Left ventricle myocardium inferior (tissue), 1 donor: ENCODE measurements at places on chromosomes 7 and 10. TPM values are rescaled to one million over a fixed set of nuclear protein-coding genes. Genes with fewer than 3 reads are reported as not detected.
A peak's percentile ranks its signal among the peaks of the same experiment; 100 is the strongest.

VWDE gene
- total RNA-seq = not detected

CCDC146 gene
- 4.7 TPM for total RNA-seq

DNA sequence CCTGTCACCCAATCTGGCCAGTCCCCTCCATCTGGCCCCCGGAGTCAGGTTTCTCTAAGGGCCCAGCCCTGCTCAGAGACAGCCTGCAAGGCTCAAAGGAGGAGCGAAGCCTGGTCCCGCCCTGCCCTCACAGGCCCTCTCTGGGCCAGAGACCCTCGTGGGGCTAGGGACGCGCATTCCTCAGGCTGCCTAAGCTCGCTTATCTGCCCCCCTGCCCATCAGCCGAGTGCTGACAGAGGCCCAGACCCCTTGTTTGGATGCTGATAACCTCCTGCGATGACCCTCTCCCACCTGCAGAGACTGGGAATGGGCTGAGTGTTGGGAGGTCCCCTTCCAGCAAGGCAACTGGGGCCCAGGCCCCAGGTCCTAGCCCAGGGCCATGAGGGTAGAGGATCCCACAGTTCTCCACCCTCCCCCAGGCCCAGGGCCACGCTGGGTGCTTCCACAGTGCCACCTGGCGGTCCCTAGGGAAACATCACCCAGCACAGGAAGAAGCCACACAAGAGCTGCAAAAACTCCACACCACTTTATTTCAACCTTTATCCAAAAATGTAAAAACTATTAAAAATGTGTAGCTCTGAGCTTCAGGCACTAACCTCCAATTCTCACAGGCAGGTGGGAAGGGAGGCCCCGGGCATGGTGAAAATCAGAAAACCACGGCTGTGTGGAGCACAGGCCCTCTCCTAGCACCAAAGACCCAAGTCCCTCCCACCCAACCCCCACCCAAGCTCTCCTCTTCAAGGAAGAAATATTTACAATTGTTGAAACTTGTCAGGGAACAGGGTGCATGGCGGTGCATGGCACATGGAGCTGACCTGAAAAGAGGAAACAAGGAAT lies 2.2 kb downstream of the NPM3 start:
- DNase-seq = peak; percentile 48

DNA sequence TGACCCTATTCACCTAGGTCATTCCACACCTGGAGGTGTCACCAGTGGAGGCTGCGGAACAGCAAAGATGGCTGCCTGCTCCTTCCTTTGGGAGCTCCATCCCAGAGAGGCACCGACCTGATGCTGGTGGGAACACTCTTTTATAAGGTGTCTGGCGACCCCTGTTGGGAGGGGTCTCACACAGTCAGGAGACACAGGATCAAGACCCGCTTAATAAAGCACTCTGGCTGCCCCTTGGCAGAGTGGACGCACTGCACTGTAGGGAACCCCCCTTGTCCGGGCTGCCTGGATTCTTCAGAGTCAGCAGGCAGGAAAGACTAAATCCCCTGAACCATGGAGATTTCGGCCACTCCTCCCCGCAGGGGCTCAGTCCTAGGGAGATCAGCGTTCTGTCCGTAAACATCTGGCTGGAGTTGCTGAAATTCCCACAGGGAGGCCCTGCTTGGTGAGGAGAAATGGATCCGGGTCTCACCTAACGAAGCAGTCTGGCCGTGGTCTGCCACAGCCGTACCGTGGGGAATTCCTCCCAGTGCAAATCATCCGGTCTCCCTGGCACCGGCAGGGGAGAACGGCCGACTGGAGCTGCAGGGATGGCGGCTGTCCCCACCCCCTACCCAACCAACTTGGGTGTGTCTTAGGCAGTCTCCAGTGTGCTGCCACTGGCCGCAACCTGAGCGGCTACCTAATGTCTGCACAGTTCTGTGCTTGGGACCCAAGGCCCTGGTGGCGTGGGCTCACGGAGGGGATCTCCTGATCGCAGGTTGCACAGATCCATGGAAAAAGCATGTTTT lies 66.1 kb downstream of the LSMEM1 start:
- DNase-seq = no peak

- DNase-seq = no peak
Observed at GRCh38 chr10:126166797-126167196, 221.5 kb downstream of the ADAM12 start.

DNA sequence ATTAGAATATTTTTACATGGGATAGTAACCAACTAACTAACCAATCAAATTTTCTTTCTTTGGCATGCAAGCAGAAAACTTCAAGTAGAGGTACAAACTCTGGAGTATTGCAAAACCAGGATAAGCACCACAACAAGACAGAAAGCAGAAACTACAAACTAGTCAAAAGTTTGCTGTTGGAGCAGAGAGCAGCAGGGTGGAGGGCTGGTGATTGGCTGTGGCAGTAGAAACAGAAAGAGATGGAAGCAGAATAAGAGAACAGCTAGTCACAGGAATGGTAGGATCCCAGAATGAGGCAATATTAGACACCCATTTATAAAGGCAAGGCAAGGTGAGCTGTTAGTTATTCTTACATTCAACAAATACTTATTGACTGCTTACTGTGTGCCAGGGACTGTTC lies 6.8 kb upstream of the MACC1 start:
- DNase-seq = no peak

EMX2 gene
- total RNA-seq = 0.25 TPM

STOX1 gene
- 0.33 TPM for total RNA-seq

- no peak for DNase-seq
Observed at GRCh38 chr10:94780844-94781243, 18.4 kb downstream of the CYP2C19 start.

- DNase-seq = no peak
Observed at GRCh38 chr10:30505543-30506298, 71.7 kb downstream of the MAP3K8 start.

DNA sequence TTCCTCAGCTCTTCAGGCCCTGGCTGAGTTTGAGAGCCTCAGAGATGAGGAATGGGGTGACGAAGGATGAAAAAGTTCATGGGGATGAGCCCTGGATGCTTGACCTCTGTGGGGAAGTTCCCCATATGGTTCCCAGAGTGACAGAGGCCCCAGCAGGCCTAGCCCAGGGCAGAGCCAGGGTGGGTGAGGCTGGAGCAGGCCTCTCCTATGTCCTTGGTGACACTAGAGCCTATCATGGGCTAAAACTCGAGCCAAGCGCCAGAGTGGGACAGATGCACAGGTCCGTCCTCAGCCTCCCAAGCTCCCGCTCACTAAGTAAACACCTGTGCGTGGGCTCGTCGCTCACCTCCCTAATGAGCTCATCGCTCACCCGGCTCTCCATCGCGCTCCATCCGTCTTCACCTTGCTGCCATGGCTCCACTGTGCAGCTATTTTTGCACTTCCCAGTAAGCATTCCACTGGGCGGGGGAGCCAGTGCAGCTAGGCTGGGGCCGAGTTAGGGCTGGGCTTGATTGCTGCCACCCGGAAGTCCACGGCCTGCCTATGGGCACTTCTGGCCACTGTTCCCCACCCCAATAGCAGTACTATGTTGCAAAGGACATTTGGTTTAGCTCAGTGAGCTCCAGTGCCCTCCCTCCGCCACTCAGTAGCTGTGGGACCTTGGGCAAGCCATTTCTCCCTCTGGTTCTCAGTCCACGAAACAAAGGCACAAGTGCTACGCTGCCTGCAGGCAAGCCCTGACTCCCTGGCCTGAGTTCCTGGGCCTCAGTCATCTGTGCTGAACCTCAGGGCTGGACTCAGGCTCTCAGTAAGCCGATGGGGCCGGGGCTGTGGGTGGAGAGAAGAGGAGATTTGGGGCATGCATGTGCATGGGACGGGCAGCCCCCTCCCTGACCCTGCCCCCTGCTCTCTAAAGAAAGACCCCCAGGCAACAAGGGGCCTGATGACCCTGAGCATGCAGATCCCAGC lies 117.3 kb upstream of the PCBD1 start:
- DNase-seq = peak; percentile 45

SPDYE1 gene
- total RNA-seq = not detected

DNA sequence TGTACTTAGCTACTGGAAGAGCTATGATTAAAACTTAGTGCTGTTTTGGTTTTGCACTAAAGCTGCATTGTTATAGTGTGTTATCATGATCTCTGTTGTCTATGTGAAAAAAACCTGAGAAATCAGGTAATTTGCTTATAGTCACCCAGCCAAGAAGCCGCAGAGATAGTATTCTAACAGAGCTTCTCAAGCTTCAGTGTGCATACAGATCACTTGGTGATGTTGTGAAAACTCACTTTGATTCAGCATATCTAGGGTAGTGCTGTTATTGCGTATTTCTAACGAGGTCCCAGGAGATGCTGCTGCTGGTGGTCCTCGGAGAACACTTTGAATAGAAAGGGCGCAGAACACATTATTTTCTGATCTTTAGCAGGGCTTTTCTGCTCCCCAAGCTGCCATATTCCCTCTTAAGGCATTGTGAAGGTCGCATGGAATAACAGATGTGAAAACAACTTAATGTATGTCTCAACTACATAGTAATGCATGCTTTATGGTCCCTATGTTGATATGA lies 68.4 kb upstream of the PDCD4 start:
- DNase-seq = no peak

GRCh38 chr10:44306762-44307161 lies 78.1 kb downstream of the CXCL12 start:
- no peak for DNase-seq

DPP6 gene
- total RNA-seq = 0.25 TPM

- no peak for DNase-seq
Observed at GRCh38 chr7:22142572-22142971, 196.9 kb upstream of the CDCA7L start.

ALOX5 gene
- 3.2 TPM for total RNA-seq

KBTBD2 gene
- 25.3 TPM for total RNA-seq

ELN gene
- total RNA-seq = 51.6 TPM

- no peak for DNase-seq
Observed at GRCh38 chr7:7495171-7495570, 40.5 kb downstream of the COL28A1 start.

MRC1 gene
- total RNA-seq = 18.9 TPM

DNA sequence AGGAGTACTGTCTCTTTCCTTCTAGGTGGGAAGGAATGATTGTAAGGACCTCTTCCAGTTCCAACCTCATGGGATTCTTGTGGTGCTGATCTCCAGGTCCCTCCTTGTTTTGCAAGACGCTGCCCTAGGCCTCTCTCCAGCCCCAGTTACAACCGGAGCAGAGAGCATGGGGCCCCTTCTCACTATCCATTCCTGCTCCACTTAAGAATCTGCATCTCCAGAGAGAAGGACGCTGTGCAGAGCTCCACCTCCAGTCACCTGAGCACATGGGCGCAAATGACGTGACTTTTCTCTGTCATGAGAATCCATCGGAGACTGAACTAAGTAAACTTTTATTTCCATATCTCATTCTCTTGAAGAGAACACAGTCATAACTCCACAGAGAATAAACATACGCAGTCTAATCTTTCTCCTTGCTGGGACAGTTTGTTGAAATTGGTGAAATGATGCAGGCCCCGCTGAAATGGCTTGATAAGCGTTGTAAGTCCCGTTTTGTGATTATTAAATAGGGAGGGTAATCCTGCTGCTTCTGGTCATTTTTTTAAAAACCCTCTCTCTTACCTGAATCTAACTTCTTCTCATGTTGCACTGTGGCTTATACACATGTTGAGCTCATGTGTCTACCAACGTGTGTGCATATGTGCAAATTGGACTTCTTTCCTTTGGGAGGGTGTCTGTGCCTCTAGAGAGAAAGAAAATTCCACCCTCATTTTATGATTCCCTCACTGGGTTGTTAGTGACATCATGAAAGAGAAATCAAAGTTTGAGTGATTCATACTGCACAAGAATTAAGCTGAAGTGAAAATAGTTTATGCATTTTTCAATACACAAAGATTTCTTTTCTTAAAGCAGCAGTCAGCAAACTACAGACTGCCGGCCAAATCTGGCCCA lies 133.2 kb upstream of the TBX20 start:
- DNase-seq = peak; percentile 33

CALD1 gene
- 122 TPM for total RNA-seq

- DNase-seq = no peak
Observed at GRCh38 chr10:119826771-119827170, 45.9 kb downstream of the MCMBP start.

DNA sequence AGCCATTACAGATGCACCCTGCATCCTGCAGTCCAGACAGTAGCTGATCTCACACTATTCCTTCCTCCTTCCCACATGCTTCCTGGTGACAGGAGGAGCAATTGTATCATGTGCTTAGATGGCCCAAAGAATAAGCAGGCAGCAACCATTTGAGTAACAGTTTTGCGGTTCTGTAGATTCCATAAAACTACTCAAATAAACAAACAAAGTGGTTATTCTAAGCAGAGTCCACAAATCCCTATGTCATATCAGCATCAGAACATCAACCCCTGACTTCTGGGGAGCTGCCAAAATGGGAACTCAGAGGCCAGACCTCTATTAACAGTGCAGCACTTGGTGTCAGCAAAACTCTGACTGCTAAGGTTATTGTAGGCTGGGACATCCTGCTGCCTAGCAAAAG lies 226.0 kb downstream of the SORCS1 start:
- DNase-seq = no peak

- no peak for DNase-seq
Observed at GRCh38 chr7:86645676-86646276, 2.1 kb downstream of the GRM3 start.

DNA sequence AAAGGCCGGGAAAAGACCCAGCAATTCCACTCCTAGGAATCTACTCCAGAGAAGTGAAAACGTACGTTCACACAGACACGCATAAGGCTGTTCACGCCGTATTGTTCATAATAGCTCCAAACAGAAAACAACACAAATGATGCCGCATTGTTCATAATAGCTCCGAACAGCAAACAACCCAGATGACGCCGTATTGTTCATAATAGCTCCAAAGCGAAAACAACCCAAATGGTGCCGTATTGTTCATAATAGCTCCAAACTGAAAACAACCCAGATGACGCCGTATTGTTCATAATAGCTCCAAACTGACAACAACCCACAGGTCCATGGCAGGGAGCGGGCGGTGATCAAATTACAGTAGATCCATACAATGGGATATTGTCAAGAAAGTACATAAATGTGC lies 85.2 kb upstream of the DNAAF5 start:
- no peak for DNase-seq

GRCh38 chr10:124536496-124537050 lies 75.0 kb downstream of the LHPP start:
- no peak for DNase-seq

DNA sequence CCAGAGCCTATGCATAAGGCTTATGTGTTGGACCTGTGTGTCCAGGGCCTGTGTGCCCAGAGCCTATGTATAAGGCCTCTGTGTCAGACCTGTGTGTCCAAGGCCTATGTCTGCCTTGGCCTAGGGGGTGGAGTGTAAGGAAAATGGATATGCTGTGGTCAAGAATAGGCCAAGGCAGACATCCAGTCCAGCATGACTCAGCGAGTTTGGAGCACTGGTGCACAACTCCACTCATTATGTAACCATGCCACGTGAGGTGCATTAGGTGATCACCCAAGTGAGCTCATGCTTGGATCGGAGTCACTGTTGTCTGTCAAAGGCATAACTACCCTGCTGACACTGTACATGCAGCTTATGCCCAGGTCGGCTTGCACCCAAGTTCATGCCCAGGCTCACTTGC lies 238.9 kb downstream of the CACNA2D1 start:
- peak; percentile 37 for DNase-seq

TEX36 gene
- not detected for total RNA-seq
